ENCODE measurements at places on chromosomes 4 and X.

DNA sequence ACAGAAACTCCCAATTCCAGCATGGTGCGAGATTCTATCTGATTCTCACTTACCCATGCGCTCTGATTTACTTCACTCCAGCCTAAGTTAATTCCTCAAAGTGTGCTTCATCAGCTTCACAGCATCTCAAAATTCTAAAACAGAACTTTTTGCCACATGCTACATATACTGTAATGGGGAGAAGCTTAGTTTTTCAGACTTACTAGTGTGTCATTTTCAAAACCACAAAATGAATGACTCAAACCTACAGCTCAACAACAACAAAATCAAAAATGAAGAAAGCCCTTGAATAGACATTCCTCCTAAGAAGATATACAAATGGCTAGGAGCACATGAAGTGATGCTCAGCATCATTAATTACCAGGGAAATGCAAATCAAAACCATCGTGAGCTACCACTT, 14.9 kb downstream of the IRF2 start:
- H3K27ac ChIP-seq: peak overlapping the region; percentile 78
- DNase-seq: no peak
- no peak overlapping the region for H3K4me3 ChIP-seq
- H3K27me3 ChIP-seq: no peaks in the 10 kb centered on the region
- peaks cover 68% of the 10 kb centered on the region for H3K4me1 ChIP-seq

GRCh38 chr4:123976819-123977218, 580.2 kb downstream of the SPRY1 start:
- no peaks in the 10 kb centered on the region for H3K36me3 ChIP-seq
- H3K4me3 ChIP-seq: no peak overlapping the region
- no peaks in the 10 kb centered on the region for H3K27me3 ChIP-seq
- no peaks in the 10 kb centered on the region for H3K4me1 ChIP-seq
- no peak overlapping the region for H3K27ac ChIP-seq

DNA sequence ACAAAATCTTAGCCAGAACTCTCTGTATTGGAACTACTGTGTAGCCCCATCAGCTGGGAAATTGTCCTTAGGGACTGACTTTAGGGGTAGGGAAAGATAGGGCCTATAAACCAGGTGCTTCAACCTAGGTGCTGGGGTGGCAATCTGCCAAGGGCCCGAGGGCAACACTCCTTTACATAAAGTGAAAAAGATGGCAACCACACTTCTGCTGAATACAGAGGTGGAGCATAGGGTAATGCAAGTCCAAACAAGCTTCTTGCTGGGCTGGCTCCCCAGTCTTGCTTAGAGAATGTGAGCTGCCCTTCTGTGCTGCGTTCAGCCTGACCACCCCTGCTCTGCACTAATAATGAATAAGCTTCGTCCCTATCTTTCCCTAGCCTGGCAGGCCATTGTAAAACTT, 9.8 kb downstream of the ZBTB33 start:
- no peak overlapping the region for H3K4me3 ChIP-seq
- no peak for DNase-seq
- no peak overlapping the region for H3K27ac ChIP-seq
- peaks cover under 1% of the 10 kb centered on the region for H3K4me1 ChIP-seq
- peaks cover 20% of the 10 kb centered on the region for H3K36me3 ChIP-seq
- no peaks in the 10 kb centered on the region for H3K27me3 ChIP-seq

DNA sequence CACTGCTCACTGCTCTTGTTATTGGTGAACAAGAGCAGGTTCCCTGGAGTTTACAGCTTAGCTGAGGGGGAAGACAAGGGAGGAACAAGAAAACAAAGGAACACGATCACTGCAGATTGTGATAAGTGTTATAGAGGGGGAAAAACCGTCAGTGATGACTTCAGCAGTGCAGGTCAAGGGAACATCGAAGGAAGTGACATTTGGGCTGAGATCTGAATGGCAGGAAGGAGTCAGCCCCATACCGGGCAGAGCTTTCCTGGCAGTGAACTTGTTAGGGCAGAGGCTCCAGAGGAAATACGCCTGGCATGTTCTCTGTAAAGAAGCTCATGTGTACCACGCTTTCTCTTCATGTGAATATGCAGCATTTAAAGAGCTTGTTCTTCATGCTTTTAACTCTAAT, 78.1 kb downstream of the LDB2 start:
- H3K27ac ChIP-seq: no peak overlapping the region
- no peak overlapping the region for H3K4me3 ChIP-seq
- H3K4me1 ChIP-seq: no peaks in the 10 kb centered on the region
- H3K36me3 ChIP-seq: no peaks in the 10 kb centered on the region
- no peaks in the 10 kb centered on the region for H3K27me3 ChIP-seq
- no peak for DNase-seq

GRCh38 chrX:16606142-16606720, 43.7 kb upstream of the S100G start:
- no peak overlapping the region for H3K27ac ChIP-seq
- H3K36me3 ChIP-seq: no peaks in the 10 kb centered on the region
- no peak for DNase-seq

DNA sequence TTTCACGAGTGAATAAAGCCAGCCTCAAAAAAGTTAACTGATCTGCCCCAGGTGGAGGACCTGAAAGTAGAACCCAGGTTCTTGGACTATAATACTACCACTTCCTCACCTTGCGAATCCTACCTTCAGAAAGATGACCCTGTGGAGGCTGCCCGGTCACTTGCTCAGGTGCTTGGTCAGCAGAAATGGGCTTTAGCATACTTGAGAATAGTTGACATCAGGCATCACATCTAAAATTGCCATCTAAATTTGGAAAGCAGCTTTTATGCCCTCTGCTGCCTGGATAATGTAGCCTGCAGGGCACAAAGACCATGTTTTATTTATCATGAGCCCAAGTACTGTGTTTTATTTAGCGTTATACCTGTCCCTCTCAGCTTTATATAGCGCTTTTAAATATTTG, 3.0 kb downstream of the BCLAF3 start:
- H3K27me3 ChIP-seq: no peaks in the 10 kb centered on the region
- H3K4me1 ChIP-seq: peaks cover 15% of the 10 kb centered on the region
- peaks cover 7% of the 10 kb centered on the region for H3K36me3 ChIP-seq
- no peak overlapping the region for H3K27ac ChIP-seq

- H3K27ac ChIP-seq: no peak overlapping the region
- peak overlapping the region; percentile 74 for H3K4me3 ChIP-seq
- no peaks in the 10 kb centered on the region for H3K36me3 ChIP-seq
- no peak for DNase-seq
These were observed 1.6 kb upstream of the APBB2 start for GRCh38 chr4:41215969-41216293.

GRCh38 chrX:39149761-39150160, 348.5 kb downstream of the MID1IP1 start:
- H3K4me1 ChIP-seq: peaks cover 5% of the 10 kb centered on the region
- H3K36me3 ChIP-seq: no peaks in the 10 kb centered on the region
- H3K27me3 ChIP-seq: no peaks in the 10 kb centered on the region
- no peak overlapping the region for H3K27ac ChIP-seq
- no peak for DNase-seq

DNA sequence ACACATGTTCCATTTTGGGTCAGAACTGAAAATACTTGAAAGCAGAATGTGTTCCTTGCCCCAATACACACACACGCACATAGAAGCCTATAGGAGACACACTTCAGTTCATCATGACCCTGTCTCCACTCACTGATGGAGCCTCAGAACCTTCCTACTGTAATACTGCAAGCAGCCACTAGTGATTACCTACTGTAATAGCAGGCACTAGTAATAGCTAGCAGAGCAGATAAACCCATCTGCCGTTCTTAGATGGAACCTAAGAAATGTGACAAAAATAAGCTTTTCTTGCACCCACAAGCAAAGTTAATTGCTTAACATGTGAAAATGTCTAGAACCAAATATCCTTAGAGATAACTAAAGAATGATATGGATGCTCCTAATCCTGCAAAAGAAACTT, 13.6 kb downstream of the AMTN start:
- no peaks in the 10 kb centered on the region for H3K36me3 ChIP-seq
- H3K4me1 ChIP-seq: no peaks in the 10 kb centered on the region
- H3K27me3 ChIP-seq: no peaks in the 10 kb centered on the region
- no peak overlapping the region for H3K27ac ChIP-seq
- no peak overlapping the region for H3K4me3 ChIP-seq

DNA sequence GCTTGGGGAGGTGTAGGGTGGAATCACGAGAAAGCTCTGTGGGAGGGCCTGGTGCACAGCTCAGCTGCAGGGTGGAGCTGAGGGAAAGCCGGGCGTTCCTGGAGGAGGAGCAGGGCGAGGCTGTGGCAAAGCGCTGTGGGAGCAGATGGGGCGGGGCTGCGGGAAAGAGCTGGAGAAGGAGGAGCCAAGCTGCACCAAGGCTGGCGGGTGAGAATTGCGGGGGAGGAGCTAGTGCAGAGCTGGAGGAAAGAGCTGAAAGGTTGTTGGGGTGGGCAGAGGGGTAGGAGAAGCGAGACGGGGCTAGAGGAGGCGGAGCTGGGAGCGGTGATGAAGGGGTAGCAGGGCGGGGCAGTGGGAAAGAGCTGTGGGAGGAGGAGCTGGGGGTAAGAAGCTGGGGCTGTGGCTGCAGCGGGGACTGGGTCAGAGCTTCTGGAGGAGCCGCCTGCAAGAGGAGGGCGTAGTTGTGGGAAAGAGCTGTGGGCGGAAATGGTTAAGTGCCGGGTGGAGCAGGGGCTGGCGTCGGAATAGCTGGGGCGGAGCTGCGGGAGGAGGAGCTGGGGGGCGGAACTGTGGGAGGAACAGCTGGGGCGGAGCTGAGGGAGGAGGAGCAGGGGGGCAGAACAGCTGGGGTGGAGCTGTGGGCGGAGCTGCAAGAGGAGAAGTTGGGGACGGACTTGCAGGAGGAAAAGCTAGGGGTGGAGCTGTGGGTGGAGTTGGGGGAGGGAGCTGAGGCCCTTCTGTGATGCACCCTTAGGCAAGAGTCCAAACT, 1.8 kb upstream of the EOLA2 start:
- peak overlapping the region; percentile 82 for H3K4me3 ChIP-seq
- H3K36me3 ChIP-seq: no peaks in the 10 kb centered on the region
- no peaks in the 10 kb centered on the region for H3K27me3 ChIP-seq
- H3K27ac ChIP-seq: peak overlapping the region; percentile 90

- H3K27me3 ChIP-seq: peaks cover 3% of the 10 kb centered on the region
- no peak overlapping the region for H3K4me3 ChIP-seq
- H3K36me3 ChIP-seq: no peaks in the 10 kb centered on the region
- H3K4me1 ChIP-seq: no peaks in the 10 kb centered on the region
- no peak for DNase-seq
These were observed 33.1 kb downstream of the ENPEP start for GRCh38 chr4:110508827-110509710.

GRCh38 chrX:12770440-12770839, 20.8 kb upstream of the PRPS2 start:
- H3K27me3 ChIP-seq: peaks cover 28% of the 10 kb centered on the region
- no peak overlapping the region for H3K27ac ChIP-seq
- peaks cover 7% of the 10 kb centered on the region for H3K4me1 ChIP-seq
- H3K36me3 ChIP-seq: no peaks in the 10 kb centered on the region

- H3K27me3 ChIP-seq: no peaks in the 10 kb centered on the region
- peak overlapping the region; percentile 57 for H3K4me3 ChIP-seq
- H3K27ac ChIP-seq: peak overlapping the region; percentile 91
- H3K36me3 ChIP-seq: peaks cover 8% of the 10 kb centered on the region
- H3K4me1 ChIP-seq: peaks cover 46% of the 10 kb centered on the region
These were observed 4.5 kb upstream of the CXCR3 start for GRCh38 chrX:71622576-71623450.

Data from activated T-helper 2 cell treated with anti-CD3 and anti-CD28 coated beads, Interferon-gamma antibody, Interleukin-2, Interleukin-4, amounts not matched to agents 10 μg/mL and 5 μg/mL and 100 μg/mL, durations not matched to agents 14 hours and 24 hours and 36 hours (primary cell).